Endodermal cell (in vitro differentiated cells): ENCODE measurements at places on chromosomes 1 and 21. TPM values are rescaled to one million over a fixed set of nuclear protein-coding genes. Genes with fewer than 3 reads are reported as not detected.

The PFDN2 gene
- total RNA-seq, result 62.9 and 64.3 TPM in 2 replicates

- DNase-seq, result peak; percentile 57
- H3K27me3 ChIP-seq, result no peaks in the 10 kb centered on the region
- no peaks in the 10 kb centered on the region for H3K4me1 ChIP-seq
- peaks cover 12% of the 10 kb centered on the region for H3K36me3 ChIP-seq
- H3K4me3 ChIP-seq, result no peak overlapping the region
These were observed 43.0 kb downstream of the NPHP4 start for GRCh38 chr1:5949085-5949760.

- H3K36me3 ChIP-seq, result no peaks in the 10 kb centered on the region
- no peak overlapping the region for H3K27ac ChIP-seq
- H3K4me3 ChIP-seq, result peak overlapping the region; percentile 10
These were observed 38.5 kb downstream of the DAB1 start for GRCh38 chr1:57385336-57385735.

GRCh38 chr1:2150801-2151200 is 43.8 kb downstream of the FAAP20 start:
- peaks cover 20% of the 10 kb centered on the region for H3K36me3 ChIP-seq
- no peak overlapping the region for H3K27ac ChIP-seq
- no peak for DNase-seq
- H3K4me1 ChIP-seq, result no peaks in the 10 kb centered on the region
- H3K27me3 ChIP-seq, result no peaks in the 10 kb centered on the region

- no peaks in the 10 kb centered on the region for H3K27me3 ChIP-seq
- no peak overlapping the region for H3K27ac ChIP-seq
- H3K4me1 ChIP-seq, result no peaks in the 10 kb centered on the region
- no peaks in the 10 kb centered on the region for H3K36me3 ChIP-seq
- no peak for DNase-seq
These were observed 21.6 kb upstream of the CCDC27 start for GRCh38 chr1:3730543-3731247.

DNA sequence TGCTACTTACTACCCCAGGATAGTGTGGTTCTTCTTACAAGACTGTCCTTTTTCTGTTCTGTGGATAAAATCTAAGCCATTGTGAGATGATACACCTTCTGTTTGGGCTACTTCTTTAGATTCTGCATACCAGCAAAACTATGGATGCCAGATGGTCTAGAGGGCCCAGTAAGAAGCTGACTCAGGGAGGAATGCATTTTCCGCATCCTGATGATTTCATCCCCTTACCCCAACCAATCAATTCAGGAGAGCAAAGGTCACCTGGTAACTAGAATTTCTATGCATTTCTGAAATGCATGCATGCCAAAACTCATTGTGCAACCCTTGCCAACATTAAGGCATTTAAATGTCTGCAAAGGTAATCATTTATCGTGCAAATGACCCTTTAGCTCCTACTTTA is 285.7 kb upstream of the ZP4 start:
- H3K4me1 ChIP-seq, result peaks cover 3% of the 10 kb centered on the region
- H3K27me3 ChIP-seq, result no peaks in the 10 kb centered on the region
- H3K36me3 ChIP-seq, result no peaks in the 10 kb centered on the region

DNA sequence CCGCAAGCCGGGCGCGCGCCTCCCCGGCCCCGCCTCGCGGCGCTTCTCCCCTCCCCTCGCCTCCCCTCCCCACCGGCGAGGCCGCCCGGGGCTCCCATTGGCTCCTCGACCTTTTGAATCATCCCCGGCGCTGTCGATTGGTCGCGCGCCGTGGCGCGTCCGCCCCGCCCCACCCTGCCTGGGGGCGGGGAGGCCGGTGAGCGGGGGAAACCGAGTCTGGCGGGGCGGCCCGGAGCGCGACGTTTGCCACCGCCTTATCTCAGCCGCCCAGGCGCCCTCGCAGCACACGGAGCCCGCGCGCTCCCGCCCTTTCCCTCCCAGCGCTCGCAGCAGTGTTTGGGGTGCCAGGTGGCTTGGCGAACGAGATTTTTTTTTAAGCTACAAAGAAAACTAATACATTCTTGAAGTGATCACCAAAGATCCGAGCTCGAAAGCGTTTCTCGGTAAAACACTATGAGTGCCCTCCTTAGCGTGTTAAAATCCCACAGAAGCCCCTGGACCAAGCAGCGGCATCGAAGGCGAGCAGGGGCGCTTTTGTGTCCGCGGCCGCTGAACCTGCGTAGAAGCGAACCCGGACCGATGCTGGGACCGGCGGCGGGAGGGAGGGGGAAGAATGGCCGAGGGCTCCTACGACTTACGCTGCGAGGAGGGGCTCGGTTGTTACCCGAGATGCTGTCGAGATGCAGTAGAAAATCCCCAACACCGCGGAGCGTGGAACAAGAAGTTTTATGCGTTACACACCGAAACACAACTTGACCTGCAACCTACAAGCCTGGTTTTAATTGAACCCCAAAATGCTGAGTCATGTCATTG is 436 bp upstream of the LBR start:
- H3K27me3 ChIP-seq, result peaks cover 5% of the 10 kb centered on the region
- peak overlapping the region; percentile 89 for H3K4me3 ChIP-seq
- peak overlapping the region; percentile 97 for H3K27ac ChIP-seq
- peaks cover 4% of the 10 kb centered on the region for H3K4me1 ChIP-seq
